T-helper 2 cell treated with Interferon-gamma antibody and Interleukin-4, amounts not matched to agents 5 μg/mL and 100 μg/mL, for 36 hours (primary cell): ENCODE measurements at places on chromosomes 3 and 15.
A peak's percentile ranks its signal among the peaks of the same experiment; 100 is the strongest.

DNA sequence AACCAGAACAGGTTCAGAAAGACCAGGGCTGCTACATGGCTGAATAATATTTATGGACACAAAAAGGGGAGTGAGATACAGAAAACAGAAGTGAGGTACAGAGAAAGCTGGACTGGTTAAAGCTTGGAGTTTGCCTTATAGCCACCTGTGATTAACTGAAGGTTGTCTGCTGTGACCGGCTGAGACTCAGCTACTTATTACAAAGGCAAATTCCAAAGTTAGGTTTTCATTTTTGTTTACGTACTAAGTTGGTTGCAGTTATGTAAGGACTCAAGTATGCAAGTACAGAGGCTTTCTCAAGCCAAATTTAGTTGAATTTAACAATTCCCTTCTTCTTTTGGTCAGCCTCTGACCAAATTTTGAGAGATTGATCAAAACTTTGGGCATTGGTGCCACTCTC is 264.6 kb downstream of the THSD4 start:
- no peak for DNase-seq

DNA sequence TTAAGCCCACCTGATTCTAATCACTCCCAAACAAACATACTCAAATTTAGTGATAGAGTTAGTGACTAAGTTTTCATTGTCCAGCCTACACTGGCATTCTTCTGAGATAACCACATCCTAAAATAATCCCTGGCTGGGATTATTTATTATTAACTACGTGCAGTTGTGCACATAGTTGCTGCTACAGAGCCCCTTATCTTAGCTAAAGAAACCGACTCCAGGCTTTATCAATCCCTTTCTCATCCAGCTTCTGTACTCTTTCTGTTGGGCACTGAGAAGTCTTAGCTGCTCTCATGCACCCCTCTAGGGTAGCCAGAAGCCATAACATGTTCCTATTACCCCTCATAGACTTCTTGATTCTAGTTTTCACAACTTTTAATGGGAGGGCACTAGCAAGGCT is 208.7 kb downstream of the MBNL1 start:
- DNase-seq, result no peak

DNA sequence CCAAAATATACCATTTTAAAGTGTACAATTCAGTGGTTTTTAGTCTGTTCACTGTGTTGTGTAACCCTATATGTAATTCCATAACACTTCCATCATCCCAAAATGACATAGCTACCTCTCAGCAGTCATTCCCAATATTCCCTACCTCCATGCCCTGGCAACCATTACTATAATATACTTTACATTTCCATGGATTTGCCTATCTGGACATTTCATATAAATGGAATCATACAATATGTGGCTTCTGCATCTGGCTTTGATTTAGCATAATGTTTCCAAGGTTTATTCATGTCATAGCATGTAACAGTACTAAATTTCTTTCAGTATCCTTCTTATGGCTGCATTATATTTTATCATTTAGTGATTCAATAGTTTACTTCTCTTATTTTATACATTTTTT is 25.3 kb downstream of the FAM98B start:
- DNase-seq, result no peak

DNA sequence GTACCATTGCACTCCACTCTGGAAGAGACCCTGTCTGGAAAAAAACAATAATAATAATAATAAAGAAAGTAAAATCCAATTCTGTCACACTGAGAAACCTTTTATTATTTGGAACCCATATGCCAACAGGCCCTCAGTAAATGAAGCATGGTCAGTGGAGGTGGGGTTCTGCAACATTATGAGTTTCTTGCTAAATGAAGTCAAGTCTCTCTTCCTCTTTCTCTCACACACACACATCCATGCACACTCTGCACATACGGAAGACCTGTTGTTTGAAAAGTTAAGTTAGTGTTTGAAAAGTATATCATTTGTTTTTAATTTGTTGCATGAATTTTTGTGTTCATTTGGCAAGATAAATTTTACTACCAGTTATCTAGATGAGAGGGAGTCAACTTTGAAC is 27.8 kb downstream of the GAP43 start:
- DNase-seq, result no peak

- DNase-seq, result no peak
These were observed 213.2 kb upstream of the IL12A start for GRCh38 chr3:159775372-159775961.

- DNase-seq, result no peak
These were observed 52.9 kb upstream of the BCL6 start for GRCh38 chr3:187798126-187798525.

GRCh38 chr15:42270996-42271395 is 2.0 kb upstream of the GANC start:
- no peak for DNase-seq

GRCh38 chr3:4413467-4413866 is 53.6 kb downstream of the SUMF1 start:
- no peak for DNase-seq

GRCh38 chr15:88693191-88693590 is 54.4 kb downstream of the ISG20 start:
- DNase-seq, result no peak

GRCh38 chr15:66698318-66698961 is 3.6 kb upstream of the SMAD6 start:
- no peak for DNase-seq

DNA sequence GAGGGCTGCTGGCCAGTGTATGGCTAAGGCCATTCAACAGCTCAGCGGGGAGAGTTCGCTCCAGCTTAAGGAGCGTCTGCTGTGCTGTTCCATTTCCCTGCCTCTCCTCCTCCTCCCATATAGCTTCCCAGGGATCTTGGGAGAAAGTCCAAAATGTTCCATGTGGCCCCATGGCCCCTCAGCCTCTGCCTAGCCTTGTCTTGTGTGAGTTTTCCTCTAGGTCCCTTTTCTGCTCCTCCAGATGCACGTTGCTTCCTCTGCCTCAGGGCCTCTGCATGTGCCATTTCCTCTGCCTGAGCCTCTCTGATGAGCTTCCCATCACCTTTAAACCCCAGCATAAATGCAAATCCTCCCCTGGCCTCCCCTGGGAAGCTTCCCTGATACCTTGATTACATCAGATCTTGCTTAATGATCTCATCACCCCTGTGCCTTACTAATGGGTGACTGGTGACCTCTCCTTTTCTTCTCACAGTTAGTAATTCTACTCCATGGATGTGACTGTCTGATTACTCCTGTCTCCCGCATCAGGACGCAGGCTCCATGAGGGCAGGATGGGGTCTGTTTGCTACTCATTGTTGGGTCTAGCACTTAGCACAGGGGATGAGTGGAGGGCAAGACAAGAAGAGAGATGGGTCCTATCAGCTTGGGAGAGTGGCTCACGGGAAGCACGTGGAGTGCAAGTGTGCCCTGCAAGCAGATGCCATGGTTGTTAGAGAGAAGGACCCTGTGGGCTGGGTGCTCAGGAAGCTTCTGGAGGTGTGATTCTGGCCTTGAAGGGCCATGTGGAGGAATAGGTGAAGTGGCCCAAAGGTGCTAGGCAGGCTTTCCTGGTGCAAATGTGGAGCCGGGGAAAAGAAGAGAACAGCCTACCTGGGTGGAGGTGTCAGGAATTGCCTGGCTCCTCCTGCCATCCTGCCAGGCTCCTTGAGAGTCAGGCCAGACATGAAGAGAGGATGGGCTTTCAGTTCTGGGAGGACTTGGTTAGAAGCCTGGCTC is 23.8 kb downstream of the ITGA11 start:
- no peak for DNase-seq

DNA sequence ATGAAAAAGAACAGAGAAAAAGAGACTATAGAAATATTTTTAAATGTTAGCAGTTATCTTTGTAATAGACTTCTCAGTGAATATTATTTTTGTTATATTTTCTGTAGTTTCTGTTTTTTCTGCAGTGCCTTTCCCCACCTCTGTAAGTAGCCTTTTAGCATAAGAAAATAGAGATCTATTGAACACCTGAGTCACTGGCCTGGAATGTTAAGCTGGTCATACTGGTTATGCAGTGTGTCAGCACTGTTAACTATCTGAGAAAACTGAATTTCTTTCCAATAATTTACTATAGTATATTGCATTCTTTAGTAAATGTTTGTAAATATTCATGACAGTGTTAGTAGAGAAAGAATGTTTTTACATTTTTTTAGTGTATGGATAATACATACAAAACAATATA is 79.8 kb downstream of the NECTIN3 start:
- no peak for DNase-seq

GRCh38 chr3:42654331-42655201 is 1.1 kb downstream of the ZBTB47 start:
- DNase-seq, result no peak

- DNase-seq, result no peak
These were observed 15.2 kb upstream of the TMEM212 start for GRCh38 chr3:171827836-171828458.

GRCh38 chr15:33959844-33960548 is 8.3 kb upstream of the CHRM5 start:
- DNase-seq, result no peak

DNA sequence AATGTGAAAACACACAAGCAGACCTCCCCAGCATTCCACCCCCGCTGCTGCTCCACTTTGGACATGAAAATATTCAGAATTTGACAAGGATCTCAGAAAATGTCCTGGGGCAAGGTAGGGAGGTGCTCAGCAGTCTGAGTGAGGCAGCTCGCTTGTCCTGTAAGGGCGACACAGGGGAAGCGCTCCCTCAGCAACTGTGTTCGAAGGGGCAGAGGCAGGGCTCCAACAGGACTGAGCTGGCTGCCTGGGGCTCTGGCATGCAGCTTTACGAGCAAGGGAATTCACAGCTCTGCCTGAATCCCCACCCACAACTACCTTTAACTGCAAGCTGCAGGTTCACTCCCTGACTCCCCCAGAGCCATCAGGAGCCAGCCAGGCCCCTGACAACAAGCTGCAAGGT is 287.0 kb upstream of the LYSMD4 start:
- DNase-seq, result no peak

DNA sequence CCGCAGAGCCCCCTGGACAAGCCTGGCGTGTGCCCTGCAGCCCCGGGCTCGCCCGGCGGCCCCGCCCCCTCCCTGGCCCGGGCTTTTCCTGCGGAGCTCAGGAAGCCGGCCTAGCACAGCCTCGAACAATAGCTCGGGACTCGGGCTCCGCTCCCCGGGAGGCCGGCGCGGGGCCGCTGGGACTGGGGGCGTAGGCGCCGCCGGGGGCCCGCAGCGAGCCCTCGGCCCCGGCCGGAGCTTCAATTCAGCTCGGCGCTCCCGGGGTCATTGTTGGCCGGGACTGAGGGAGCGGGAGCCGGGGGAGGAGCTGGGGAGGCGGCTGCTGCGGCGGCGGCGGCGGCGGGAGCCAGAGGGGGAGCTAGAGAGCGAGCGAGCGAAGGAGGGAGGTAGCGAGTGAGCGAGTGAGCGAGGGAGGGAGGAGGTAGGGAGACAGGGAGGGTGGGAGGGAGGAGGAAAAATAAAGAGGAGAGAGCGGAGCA is 41.0 kb upstream of the ROPN1 start:
- DNase-seq, result peak; percentile 65

DNA sequence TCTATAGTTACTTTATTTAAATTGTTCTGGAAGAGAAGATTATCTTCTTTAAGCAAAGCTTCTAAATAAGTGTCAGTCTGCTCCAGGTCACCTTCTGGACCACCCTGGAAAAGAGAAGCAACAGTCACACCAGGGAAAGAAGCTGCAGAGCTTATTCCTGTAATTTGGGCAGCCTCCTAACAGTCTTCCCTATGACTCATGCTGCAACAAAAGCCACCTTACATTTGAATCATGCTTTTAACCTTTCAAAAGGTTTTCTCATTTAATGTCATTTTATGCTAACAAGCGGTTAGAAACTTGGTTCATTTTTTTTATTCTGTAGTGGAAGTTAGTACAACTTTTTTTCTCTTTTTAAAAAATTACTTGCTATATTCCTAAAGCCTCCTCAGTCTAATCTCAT is 5.3 kb upstream of the GUCA1C start:
- DNase-seq, result no peak

DNA sequence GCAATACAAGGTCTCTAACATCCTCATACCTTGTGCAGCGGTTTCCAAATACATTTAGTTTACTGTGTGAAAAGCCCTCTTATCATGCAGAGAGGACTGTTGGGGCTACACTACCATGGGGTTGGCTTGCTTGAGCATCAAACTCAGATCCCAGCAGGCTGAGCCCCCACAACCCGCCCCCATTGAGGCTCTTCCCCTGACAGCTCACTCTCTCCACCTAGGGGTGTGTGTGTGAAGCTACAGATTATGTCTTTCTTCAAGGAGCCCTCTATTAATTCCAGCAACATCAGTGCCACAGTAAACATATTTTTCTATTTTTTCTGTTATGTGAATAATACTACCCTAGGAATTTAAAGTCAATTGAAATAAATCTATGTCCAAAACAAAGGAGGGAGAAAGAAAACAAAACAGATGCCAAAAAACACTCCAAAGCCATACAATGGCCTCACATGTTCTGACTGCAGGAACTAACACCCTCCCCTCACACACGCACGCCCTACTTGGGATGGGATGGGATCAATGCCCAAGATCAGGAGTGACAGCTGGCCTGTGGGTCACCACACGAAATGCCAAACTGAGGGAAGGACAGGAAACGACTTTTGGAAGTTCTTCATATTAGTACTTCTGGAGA is 14.7 kb downstream of the TM4SF4 start:
- DNase-seq, result no peak

DNA sequence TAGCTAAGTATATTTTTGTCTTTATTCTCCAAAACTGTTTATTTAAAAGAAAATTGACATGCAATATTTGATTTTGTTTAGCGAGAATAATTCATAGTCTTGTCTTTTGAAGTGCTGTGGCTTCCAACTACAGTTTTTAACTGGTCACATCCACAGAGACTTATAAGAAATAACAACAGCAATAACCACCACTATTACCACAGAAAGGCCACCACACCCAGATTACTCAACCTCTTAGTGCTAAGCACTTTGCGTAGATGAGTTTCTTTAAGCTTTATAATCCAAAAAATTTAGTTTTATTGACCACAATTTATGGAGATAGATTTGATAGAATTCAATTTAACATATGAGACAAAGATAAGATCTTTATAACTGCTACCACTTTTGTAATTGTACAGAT is 468.4 kb upstream of the UBE2E2 start:
- DNase-seq, result no peak

GRCh38 chr15:77500989-77501388 is 80.3 kb downstream of the HMG20A start:
- DNase-seq, result no peak

DNA sequence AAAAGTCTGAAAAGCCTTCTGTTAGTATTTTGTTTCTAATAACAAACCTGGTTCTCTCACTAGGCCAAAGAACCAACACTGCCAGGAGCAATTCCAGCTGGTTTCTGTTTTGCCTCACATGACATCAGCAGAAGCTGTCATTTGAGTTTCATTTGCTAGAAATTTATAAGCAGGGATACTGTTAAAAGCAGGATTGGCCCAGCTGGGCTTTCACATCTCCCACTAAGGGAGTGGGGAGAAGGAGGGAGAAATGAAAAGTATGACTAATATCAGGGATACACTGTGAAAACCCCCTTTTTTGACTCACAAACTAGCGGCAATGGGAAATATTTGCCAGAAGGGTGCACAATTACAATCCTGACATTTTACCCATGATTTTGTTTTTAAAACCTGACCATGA is 5.3 kb downstream of the CCDC80 start:
- DNase-seq, result no peak
